ENCODE measurements at places on chromosomes 7 and 10. TPM values are rescaled to one million over a fixed set of nuclear protein-coding genes. Genes with fewer than 3 reads are reported as not detected.

- no peak for DNase-seq
Measured at GRCh38 chr7:47574482-47575329, 7.2 kb downstream of the TNS3 start.

DNA sequence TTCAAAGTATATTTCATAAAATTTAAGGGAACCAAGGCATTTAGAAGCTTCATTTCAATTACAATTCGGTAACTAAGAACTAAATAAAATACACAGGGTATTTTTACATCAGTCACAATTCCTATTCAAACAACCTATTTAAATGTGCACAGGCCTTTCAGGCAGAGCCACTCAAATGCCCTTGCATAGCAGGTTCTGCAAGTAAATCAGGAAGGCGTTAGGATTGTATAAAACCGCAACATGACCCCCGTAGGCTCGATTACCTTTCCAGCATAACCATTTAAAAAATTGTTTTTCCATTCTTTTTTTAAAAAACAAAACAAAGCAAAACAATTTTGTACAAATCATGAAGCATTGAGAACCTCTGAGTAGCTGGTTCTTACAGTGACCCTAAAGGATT, 289.9 kb upstream of the SP8 start:
- no peak for DNase-seq

GRCh38 chr7:46508583-46508982, 587.5 kb upstream of the IGFBP3 start:
- no peak for DNase-seq

- DNase-seq: peak; percentile 39
Measured at GRCh38 chr7:90455163-90456030, 14.0 kb upstream of the PTTG1IP2 start.

- peak; percentile 24 for DNase-seq
Measured at GRCh38 chr7:26199301-26200037, 1.1 kb downstream of the HNRNPA2B1 start.

DNA sequence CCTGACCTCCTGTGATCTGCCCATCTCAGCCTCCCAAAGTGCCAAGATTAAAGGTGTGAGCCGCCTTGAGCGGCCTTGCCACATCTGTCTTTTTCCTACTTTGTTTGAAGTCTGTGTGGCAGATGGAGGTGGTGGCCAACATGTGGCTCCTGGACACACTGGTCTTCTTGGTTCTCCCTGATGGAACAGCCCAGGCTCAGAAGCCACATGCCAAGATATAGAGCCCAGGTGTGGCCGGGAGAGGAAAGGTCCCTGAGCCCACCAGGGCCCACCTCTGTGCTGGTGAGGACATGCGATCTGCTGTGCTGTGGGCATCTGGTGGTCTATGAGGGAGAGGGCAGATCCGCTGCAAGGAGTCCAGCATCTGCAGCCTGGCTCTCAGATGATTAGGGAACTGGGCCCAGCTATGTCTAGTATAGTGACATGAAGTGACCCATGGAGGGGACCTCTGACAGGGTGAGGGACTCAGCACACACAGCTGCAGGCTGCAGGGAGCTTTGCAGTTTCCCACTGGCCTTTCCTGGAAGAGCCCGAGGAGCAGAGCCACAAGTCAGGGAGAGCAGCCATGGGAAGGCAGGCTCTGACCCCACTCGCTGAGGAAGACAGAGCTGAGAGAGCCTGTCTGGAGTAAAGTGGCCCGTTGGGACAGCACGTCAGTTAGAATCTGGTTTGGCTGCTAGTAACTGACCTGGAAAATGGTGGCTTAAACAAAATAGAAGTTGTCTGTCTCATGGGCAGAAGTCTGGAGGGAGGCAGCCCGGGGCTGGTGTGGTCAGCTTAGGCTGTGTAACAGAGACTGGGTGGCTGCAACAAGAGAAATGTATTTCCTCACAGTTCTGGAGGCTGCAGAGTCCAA, 25.9 kb downstream of the ADCY1 start:
- peak; percentile 10 for DNase-seq

GRCh38 chr10:28678687-28679457, 1.6 kb downstream of the BAMBI start:
- DNase-seq: no peak

LRRC18 gene
- total RNA-seq: not detected

NEUROG3 gene
- 0.14 TPM for total RNA-seq

PAPSS2 gene
- total RNA-seq: 25.8 TPM

PRXL2A gene
- total RNA-seq: 36.1 TPM
